Activated CD4-positive, alpha-beta T cell treated with anti-CD3 and anti-CD28 coated beads, Interleukin-2, Interleukin-6, amounts not matched to agents 100 ng/mL and 50 ng/mL, durations not matched to agents 16 hours and 8 hours (primary cell): ENCODE measurements at places on chromosomes 6 and 20.

- no peak for DNase-seq
Observed at GRCh38 chr6:13175759-13176158, 152.6 kb downstream of the TBC1D7 start.

DNA sequence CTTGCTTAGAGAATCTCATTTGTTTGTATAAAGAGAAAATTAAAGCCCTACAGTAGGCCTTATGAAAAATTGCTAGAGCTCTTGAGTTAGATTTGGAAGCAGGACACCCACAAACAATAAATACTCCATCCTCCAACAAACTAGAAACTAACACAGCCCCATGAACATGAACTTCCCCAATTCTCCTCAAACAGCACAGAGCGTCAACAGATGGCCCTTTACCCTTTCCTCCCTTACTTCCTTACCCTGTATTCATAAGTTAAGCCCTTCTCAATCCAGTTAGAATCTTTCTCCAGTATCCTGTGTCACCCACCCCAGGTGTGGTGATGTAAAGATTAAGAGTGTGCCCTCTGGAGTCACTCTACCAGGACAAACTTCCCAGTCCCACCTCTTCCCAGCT, 113.7 kb downstream of the UNC5CL start:
- DNase-seq = no peak

DNA sequence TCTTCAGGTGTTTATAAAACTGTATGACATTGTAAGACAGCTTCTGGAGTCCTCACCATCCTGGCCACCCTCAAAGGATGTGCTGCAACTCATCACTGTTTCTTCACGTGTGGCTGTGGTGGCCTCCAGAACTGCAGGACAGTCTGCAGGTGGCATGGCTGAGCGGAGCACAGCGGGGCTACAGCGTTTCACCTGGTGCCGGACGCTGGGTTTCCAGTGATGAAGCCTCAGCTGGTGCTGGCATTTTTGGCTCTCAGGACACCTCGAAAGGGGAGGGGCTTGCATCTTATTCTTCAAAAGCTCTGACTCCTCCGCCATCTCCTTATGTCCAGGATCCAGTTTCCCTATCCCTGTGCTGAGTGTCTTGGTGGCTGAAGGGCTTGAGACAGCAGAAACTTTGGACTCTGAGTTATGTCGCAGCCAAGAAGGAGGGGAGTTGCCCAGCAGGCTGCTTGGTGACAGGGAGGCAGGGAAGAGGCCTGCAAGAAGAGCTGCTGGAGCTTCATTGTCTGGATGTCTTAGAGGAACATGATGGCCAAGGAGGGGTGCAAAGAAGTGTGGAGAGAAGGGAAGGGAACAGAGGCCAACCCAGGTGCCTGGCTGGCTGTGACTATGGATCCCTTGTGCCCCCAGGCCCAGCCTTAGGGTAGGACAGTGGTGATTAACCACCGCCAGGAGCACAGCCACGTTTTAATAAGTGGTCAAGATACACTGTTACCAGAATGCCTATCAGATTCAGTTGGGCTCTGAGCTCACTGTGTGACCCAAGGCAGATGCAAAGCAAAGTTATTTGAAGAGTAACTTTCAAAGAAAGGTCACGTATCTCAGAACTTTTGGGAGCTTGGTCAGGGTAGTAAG, 58.7 kb downstream of the GTF2H5 start:
- no peak for DNase-seq

DNA sequence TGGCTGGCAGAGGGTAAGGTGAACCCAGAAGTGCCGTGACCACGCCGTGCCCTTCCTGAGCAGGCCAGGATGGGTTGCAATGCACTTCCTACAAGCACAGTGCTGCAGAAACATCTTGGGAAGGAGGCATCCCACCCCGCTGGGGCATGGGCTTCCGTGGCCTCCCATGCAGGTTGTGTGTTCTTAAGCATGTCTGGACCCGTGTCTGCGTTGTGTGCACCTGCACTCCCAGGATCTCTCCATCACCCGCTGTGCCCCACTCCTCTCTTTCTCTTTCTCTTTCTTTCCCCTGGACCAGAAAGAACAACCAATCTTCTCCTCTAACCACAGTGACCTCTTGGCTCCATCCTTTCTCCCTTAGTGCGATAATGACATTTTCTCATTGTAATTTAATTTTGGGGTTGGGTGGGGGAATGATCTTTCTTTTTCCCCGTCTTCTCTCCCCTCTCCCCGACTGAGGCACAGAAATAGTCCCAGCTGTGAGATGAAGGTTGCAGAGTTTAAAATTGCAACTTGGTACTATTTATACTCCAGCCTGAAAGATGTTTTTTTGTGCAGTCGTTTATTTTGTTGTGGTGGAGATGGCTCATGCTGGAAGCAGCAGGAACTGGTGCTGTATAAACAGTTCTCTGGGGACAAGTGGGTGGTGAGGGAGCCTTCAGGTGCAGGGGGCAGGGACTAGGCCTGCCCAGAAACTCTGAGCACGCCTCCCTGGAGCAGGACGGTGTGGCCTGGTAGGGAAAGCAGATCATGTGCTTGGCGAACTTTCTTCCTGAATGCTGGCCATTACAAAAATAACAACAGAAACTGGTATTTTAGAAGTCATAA, 20.5 kb downstream of the BCAS4 start:
- DNase-seq = no peak

DNA sequence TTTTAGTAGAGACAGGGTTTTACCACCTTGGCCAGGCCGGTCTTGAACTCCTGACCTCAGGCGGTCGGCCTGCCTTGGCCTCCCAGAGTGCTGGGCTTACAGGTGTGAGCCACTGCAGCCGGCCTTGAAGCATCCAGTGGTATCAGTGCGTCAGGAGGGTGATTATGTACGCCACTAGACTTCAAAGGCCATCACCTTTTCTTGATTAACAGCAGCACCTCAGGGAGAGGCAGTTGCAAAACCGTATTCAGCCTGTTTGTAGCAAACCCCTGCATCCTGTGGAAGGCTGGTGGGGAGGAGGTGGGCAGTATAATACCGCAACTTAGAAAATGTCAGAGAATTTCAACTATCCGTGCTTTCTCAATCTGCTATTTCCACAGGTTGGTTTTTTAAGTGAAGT, 27.3 kb upstream of the SHLD1 start:
- no peak for DNase-seq

DNA sequence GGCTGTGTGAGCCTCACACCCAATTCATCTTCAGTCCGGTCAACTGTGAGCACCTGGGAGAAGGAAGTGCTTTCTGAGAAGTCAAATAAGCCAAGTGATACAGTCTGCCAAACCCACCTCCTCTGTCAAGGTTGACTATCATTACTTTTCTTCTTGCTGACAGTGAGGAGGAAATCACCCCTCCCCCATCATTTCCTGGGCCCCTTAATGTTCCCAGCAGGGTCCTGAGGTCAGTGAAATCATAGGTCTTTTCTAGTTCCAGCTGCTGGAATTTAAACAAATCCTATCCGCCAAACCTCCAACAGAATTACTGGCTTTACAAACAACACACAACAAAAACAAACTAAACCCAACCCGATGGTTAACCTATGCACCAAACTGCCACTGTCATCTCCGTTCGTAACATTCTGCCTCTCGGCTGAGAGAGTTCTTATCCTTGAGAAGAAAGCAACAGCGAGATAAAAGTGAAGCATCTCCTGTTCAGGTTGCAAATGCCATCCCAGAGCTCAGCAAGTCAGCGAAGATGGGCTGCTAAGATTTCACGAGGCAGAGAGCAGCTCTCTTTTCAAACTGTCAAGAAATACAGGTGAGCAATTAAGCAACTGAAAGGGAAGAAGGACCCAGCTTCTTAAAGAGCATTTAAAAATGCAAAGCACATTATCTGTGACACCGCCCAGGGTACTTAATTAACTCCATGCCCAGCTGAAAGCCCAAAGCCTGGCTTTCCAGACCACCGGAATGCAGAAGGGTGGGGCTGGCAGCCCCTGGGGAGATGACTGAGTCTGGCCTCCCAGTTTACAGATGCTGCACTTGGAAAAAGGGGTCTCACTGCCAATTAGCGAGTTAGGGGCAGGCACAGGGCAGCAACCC, 24.7 kb downstream of the GFOD1 start:
- no peak for DNase-seq

- no peak for DNase-seq
Observed at GRCh38 chr20:50197463-50198179, 7.0 kb downstream of the CEBPB start.

- DNase-seq = peak; percentile 75
Observed at GRCh38 chr6:16670617-16671051, 90.6 kb downstream of the ATXN1 start.

GRCh38 chr6:104795363-104795762, 64.4 kb downstream of the HACE1 start:
- DNase-seq = no peak

DNA sequence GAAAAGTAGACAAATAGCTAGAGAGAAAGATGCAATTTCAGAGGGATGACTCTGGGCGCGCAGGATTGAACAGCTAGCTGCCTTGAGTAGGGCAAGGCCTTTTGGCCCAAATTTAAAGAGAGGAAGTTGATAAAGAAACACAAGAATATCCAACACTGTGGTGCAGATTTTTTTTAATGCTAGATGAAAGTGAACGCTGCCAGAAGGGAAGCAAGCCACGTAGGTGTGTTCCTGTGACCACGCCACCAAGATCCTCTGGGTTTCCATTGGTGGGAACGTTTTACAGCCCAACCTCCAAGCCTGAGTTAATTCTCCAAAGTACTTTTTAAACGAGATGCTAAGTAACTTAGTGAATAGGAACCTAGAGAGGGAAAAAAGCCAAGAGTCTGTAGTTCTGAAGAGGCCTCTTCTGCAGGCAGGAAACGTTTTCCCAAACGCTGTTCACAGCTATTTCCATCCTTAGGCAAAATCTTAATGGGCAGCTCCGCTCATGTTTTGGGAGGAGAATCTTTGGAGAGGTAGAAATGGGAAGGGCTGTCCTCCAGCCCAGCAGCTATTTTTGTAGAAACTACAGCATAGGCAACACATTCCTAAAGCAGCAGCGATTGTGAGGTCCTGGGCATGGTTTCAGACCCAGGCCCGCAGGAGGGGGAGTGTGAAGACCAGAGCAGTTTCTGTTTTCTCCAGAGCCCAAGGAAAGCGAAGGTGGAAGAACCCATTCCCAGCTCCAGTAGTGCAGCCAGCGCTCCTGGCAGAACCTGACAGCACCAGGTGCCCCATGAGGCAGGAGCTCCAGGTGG, 8.2 kb downstream of the LY86 start:
- DNase-seq = no peak

DNA sequence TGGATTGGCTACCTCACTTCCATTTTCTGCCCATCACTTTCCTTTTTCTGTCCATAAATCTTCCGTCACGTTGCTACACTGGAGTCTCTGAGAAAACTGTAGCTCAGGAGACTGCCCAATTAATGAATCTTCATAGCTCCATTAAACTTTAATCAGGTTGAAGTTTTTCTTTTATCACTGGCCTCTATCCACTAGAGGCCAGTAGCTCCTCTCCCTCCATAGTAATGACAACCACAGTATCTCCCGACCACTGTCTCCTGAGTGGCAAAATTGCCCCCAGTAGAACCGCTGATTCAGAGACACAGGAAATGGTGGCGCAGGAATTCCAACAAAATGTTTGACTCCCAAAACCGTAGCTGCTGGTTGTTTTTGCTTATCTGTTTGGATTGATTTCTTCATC, 18.4 kb upstream of the DOK5 start:
- no peak for DNase-seq

GRCh38 chr6:36195471-36196112, 952 bp upstream of the BRPF3 start:
- no peak for DNase-seq

DNA sequence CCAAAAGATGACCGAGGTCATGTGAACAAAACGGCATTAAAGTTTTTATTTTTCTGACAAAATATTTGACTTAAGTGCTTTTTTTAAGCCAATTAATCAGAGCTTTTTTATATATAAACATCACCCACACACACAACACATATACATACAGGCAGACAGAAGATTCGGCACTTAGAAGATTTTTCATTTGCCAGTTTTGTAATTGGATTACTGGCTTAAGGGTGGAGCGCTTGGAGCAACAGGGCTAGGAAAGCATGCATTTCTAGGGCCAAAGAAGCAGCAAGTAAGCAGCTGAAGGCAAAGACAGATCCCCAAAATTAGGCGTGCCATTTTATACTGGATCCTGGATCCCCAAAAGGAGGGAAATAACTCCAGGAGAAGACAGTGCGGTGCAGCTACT, 30.3 kb downstream of the SAMD5 start:
- DNase-seq = no peak

GRCh38 chr20:496126-496696, 33.9 kb upstream of the TBC1D20 start:
- no peak for DNase-seq

DNA sequence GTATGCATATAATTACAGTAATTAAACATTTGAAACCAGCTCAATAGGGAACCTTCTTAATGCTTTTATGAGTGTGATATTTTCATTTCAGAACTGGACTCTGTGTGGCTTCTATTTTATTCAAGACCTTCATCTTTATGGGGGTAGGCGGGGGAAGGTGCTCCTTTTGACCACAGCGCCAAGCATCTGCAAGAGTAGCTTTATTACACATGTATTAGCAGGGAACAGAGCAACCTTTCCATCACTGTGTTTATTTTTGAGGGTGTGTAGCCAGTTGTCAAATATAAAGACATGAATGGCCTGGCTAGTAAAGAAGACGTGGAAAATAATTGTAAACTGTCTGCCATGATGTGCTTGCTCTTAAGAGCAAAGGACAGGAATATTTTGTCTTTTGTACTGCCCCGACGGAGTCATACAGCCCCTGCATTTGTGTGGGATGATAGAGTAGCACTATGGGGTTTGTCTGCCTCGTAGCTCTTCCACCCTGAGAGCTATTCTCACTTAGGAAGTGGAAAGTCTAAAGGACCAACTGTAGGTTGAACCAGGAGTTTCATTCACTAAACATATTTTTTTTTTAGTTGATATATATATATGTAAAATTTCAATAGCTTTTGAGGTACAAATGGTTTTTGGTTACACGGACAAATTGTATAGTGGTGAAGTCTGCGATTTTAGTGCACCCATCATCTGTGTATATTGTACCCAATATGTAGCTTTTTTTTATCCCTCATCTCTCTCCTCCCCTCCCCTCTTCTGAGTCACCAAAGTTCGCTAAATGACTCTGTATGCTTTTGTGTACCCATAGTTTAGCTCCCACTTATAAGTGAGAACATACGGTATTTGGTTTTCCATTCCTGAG, 91.2 kb downstream of the CARMIL1 start:
- peak; percentile 66 for DNase-seq
